ENCODE measurements at places on chromosomes 16 and 17. TPM values are rescaled to one million over a fixed set of nuclear protein-coding genes. Genes with fewer than 3 reads are reported as not detected.

The ANKRD40CL gene
- not detected for total RNA-seq

The SAMD14 gene
- total RNA-seq, result 0.28 TPM

The PTX4 gene
- total RNA-seq, result not detected

The CLEC3A gene
- total RNA-seq, result not detected

The SULT1A4 gene
- 0.50 TPM for total RNA-seq

The NLRC3 gene
- total RNA-seq, result under 0.01 TPM

The TP53TG3 gene
- not detected for total RNA-seq

The ITGAD gene
- not detected for total RNA-seq

The TNFRSF13B gene
- total RNA-seq, result not detected

The SHPK gene
- total RNA-seq, result 9.5 TPM

The TMEM238L gene
- not detected for total RNA-seq

The ELAC2 gene
- total RNA-seq, result 84.8 TPM

The NXPH3 gene
- 0.14 TPM for total RNA-seq

The CLEC10A gene
- total RNA-seq, result not detected

The MYCBPAP gene
- total RNA-seq, result under 0.01 TPM

The OTOP3 gene
- not detected for total RNA-seq

The TRIM37 gene
- 47.8 TPM for total RNA-seq

The VAT1L gene
- total RNA-seq, result not detected

The CDIP1 gene
- 33.5 TPM for total RNA-seq

The CHD9NB gene
- total RNA-seq, result 1.1 TPM

The PRDM7 gene
- total RNA-seq, result not detected

The OR1F1 gene
- total RNA-seq, result 0.14 TPM

The ZNF267 gene
- 20.1 TPM for total RNA-seq

The UBE2O gene
- total RNA-seq, result 16.1 TPM

The DDX5 gene
- total RNA-seq, result 321 TPM

The KRT39 gene
- total RNA-seq, result not detected
